ENCODE measurements at places on chromosomes 7 and 10.

- DNase-seq: no peak
These were observed 190.1 kb downstream of the LRRTM3 start for GRCh38 chr10:67115972-67116371.

GRCh38 chr7:40097728-40098127 lies 36.7 kb downstream of the MPLKIP start:
- DNase-seq: no peak

DNA sequence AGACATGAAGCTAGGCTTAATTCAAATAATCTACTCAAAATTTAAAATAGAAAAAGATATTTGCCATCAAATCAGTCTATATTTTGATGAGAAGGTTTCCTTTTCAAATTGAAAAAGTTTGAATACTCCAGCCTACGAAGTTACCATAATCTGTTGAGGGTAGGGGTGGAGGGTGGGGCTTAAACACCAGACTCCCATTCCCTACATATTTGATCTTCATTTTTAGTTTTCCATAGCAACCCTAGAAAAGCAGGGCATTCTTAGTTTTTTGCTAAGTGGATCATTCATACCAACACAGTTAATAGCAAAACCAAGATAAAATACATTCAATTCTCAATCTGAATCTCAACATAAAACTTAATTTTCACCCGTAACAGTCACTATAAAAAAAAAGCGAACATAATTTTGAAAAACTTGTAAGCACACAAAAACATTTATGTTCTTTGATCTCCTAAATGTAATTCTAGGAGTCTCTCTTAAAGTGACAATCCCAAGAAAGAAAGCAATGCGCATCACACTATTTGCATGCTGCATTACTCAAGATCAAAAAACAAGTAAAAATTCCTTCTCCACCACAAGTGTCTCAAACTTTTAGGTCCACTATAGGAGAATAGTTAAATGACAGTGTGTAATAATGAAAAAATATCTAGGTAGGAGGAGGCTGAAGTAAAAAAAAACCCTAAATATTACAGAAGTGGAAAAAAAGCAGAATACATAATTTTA lies 30.8 kb downstream of the TMEM209 start:
- DNase-seq: no peak

GRCh38 chr7:111933609-111934008 lies 272.6 kb downstream of the DOCK4 start:
- DNase-seq: no peak

GRCh38 chr10:20380401-20380800 lies 516.7 kb downstream of the NEBL start:
- DNase-seq: no peak

DNA sequence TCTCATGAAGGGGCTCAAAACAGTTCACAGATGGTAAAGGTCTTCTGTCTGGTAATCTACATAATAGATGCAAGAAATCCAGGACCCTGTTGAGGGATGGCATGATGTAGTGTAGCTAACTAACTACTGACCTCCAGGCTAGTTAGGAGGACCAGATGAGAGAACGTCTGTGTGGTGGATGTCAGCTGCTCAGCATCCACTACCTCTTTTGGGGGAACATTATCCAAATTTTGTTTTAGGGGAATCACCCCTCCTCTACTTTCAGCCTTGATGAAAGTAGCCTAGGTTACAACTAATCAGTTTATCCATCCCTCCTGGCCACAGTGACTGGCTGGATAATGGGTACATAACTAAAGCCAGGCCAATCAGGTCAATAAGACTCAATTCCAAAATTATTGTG lies 246.0 kb downstream of the RNLS start:
- DNase-seq: no peak

DNA sequence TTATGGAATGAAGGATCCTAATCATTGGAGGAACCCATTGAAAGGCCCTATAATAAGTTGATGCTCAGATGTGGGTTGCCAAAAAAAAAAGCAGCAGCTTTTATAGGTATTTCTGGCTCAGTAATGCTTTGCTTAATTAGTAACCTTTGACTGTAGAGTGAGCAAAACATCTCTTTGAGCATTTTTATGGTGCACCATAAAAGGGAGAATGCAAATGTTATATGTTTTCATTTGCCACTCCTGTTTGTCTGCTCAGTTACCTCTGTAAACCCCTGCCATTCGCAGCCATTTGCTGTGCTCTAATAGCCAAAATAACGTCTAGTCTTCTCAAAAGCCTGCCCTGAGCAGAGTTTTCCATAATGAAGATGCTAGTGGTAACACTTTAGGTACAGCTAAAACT lies 589.1 kb upstream of the FOXK1 start:
- no peak for DNase-seq

DNA sequence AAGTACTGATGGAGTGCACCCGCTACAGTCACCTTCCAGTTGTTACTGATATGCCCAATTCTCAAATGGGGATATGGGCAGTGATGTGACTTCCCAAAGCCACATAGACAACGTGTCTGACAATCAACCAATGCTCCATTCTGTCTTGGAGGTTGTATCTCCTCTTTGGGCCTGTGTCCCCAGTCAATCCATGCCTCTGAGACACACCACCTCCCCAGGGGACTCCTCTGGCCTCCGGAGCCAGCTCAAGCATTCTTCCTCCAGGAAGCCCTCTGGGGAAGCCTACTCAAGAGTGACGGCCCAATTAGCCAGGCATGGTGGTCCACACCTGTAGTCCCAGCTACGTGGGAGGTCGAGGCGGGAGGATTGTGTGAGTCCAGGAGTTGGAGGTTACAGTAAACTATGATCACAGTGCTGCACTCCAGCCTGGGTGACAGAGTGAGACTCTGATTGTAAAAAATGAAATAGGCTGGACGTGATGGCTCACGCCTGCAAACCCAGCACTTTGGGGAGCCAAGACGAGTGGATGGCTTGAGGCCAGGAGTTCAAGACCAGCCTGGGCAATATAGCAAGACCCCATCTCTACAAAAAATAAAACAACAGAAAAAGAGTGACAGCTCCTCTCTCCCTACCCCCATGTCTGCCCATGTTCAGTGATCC lies 99.5 kb upstream of the TNRC18 start:
- DNase-seq: no peak

- no peak for DNase-seq
These were observed 8.8 kb upstream of the CALD1 start for GRCh38 chr7:134770676-134771075.

- no peak for DNase-seq
These were observed 125.6 kb downstream of the NT5C2 start for GRCh38 chr10:103067484-103067883.

- DNase-seq: no peak
These were observed 63.3 kb downstream of the ELFN1 start for GRCh38 chr7:1733206-1733907.

DNA sequence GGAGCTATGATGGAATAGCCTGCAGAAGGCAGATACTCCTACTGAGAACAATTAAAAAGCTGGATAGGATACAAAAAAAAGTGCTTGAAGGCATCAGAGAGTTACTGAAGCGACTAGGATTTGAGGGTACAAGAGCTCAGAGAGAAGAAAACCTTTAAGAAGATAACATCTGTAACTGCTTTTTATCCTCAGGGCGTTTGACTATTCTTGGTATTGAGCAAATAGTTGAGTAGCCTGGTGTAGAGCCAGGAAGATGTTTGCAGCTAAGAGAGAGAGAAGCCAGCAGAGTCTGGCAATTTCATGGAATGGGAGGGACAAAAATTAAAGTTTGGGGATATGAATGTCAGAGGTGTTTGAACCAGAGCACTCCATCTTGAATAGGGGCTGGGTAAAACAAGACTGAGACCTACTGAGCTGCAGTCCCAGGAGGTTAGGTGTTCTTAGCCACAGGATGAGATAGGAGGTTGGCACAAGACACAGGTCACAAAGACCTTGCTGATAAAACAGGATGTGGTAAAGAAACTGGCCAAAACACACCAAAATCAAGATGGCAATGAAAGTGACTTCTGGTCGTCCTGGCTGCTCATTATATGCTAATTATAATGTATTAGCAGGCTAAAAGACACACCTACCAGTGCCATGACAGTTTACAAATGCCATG lies 428.8 kb downstream of the SH2D4B start:
- no peak for DNase-seq

DNA sequence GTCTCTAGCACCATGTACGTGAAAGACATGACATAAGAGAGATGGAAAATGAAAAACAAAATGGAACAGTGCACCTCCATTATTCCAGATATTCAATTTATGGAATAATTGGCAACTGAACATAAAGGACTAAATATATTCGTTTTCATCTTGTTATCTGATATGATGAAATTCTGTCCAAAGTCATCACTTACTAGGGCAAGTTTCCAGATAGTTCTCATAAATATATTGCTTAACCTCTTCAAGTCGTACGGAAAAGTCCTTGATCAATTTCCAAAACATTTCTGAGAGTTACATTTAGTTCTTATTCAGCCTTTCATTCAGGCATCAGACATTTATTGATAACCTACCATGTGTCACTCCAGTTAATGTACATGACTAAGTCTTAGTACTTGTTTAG lies 185.2 kb downstream of the HGF start:
- DNase-seq: no peak

- DNase-seq: no peak
These were observed 18.5 kb downstream of the SEPTIN7 start for GRCh38 chr7:35819310-35819709.

DNA sequence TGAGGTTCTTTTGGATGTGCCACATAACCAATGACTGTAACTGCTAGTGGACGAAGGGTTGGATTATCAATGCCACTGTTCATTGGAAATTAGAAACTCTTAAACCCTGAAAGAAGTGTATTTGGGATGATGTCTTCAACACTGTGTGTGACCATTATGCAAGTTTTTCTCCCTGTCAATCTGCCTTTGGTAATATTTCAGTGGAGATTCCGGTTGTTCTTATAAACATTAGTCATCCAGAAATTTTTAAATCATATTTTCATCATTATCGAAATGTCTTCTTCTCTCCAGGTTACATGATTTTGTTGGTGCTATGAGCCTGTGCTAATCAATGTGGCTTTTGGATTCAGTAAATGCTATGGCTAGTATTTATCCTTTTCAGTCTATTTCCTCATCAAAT lies 61.7 kb upstream of the KLF6 start:
- no peak for DNase-seq

DNA sequence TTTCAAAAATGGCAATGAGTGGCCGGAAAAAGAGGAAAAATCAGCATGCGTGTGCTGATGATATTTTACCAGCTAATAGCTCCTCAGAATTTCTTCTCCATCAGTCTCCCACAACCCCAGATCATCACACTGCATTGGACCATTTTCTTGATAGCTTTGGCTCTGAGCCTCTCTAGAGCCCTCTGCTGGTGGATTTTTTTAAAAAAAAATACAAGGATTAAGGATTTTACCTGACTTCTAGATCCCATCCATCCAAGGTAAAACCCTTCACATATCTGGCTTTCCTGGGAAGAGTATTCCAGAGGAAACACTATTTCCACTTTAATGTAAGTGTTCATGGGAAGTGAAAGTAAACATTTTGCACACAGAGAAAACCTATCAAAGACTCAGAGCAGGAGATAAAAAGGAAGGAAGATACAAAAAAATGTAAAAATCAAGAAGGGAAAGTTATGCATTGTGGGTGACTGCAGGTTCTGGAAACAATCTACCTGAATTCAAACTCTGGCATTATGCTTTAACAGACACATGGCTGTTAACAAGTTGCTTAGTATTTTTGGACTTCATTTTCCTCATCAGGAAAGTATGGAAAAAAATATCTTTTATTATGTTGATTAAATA lies 380.9 kb downstream of the LRRTM3 start:
- DNase-seq: peak; percentile 6

- no peak for DNase-seq
These were observed 25.3 kb downstream of the TNS3 start for GRCh38 chr7:47556511-47557180.

DNA sequence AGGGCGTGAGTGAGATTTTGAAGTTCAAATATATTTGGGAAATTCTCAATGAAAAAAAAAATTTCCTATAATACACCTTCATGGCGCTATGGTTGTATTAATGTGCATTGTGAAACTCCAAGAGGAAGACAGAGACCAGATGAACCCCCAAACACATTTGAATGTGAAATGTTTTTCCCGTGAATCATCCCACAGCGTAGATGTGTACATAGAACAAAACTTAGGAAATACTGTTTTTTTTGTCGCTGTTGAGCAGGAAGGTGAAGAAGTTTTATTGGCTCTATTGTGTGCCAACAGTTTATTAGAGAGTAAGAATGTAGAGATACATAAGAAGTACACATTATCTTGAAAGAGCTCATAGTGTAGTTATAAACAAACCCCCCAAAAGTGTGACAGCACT lies 134.0 kb downstream of the KCND2 start:
- DNase-seq: no peak

DNA sequence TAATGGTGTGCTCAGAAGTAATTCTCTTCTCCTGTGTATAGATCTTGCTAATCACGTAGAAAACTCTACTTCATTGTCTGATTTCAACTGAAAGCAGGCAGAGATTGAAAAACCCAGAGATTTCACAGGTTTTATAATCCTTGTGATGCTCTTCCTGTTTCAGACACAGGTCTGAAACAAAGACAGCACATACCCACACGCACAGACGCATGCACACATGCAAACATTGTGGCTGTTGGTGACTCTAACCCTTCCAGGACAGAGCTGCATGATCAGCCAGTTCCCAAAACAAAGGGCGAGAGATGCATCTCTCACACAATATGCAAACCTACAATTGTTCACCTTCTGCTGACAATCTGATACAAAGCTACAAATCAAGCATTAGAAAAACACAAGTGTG lies 11.1 kb upstream of the TFEC start:
- no peak for DNase-seq

DNA sequence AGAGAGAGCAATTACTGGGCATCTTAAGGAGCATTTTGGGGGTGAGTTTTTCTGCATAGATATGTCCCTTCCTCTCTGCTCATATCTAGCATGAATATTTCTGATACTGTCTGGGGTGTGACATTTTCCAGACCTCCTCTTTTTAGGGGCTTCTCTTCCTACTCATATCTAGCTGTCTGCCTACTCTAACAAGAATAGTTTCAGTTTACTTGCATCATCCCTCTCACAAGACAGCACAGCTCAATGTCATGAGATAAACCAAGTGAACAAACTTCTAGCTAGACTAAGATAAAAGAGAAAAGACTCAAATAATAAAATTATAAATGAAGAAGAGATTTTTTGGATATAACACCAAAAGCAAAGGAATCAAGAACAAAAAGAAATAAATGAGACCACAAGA lies 419.5 kb upstream of the SORCS1 start:
- no peak for DNase-seq

GRCh38 chr10:49690698-49691356 lies 11.4 kb downstream of the C10orf53 start:
- DNase-seq: peak; percentile 60

DNA sequence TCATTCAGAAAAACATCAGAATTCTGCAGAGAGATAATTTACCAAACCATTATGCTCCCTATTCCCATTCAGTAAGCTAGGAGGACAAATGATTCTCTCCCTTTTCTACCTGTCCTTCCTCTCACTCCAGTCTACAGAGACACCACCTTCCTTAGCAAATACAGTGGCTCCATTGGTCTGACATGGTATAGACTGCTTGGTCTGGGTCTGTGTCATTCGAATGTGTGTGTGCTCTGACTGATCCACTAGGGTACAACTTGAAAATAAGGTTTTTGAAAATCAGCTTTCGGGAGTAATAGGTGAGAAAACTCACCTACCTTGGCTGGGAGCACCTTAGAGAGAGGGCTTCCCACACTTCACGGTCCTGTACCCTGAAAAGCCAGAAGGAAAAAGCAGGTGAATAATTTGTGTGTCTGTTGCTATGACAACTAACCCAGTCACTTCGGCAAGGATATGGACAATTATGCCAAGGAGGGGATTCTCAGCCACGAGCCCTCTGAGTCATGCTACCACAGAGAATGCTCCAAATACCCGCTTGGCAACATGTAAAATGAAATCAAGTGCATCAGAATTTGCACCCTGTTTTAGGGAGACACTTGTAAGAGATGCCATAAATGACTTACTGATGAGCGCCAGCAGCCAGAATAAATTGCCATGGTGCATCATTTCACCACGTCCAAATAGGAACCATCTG lies 114.5 kb upstream of the PRKCQ start:
- DNase-seq: no peak

Data from right renal cortex interstitium (tissue), 3 donors.